ENCODE measurements at places on chromosomes 12 and 14.

DNA sequence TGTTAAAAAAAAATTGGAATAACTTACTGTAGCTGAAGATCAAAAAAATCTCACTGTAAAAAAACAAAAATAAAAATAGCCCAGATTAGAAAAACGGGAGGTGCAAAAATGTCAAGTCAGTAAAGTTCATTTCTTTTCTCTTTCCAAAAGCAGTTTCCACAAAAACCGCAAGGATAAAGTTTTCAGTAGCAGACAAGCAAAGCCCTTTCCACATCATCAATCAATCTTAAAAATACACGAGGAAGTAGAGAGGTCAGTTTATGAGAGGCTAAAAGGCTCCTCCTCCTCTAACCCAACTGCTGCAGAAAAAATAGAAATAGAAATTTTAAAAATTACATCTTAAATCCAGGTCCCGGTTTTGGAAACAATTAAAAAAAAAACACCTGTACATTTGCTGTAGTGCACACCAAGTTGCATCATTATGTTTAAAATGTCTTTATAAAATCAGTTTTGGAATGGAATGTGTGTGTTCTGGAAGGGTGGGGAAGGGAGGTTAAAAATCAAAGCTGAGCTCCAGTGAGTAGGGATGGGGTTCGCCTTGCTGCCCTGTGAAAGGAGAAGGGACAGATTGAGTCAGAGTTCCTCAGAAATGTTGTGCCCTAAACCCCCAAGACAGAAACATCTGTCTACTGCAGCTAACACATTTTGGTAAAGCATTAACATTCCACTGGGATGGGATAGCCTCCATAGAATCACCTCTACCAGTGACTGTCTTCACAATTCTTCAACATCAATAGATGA is 5.8 kb downstream of the HNRNPC start:
- DNase-seq = no peak

DNA sequence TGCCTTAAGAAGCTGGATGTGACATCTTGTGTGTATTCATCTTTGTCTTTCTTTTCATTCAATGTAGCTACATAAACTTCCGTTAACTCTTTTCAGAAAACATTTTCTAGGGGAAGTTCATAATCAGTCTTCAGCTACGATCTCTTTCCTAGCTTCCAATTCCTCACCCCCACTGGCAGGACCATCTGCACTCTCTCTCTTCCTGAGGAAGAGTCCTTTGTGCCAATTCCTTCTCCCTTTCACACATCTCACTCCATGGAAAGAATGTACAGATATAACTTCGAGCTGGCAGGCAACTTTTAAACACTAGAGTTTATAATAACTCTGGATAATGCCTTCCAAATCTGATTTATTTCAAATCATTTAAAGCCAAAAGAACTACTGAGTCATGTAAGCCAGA is 495.7 kb downstream of the GALC start:
- DNase-seq = no peak

DNA sequence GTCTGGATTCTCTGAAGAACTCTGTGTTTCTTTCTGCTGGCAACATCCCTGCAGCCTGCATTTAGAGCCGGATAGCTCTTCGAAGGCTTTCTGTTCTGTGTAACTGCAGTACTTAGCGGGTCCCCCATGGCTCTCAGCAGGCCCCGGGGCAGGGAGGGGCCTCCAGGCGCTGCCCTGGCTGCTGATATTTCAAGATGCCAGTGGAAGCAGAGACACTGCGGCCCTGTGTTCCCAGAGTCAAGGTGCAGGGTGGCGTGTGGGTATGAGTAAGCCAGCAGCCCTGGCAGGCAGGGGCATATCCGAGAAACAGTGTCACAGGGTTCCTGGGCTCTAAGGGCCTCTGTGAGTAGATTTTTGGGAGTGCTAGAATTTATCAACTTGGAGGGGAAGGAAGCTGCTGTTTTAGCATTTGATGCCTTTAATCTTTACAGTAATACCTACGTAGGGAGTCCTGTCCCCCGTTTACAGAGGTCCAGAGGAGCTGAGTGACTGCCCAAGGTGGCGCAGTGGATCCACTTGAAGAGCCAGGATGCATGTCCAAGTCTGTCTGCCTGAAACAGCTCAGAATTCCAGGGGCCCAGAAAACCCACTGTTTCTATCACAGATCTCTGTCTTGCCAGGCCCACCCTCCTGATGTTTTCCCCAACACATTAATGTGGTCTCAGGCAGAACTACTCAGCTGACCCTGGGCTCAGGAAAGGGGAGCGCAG is 16.2 kb downstream of the ESRRB start:
- no peak for DNase-seq

DNA sequence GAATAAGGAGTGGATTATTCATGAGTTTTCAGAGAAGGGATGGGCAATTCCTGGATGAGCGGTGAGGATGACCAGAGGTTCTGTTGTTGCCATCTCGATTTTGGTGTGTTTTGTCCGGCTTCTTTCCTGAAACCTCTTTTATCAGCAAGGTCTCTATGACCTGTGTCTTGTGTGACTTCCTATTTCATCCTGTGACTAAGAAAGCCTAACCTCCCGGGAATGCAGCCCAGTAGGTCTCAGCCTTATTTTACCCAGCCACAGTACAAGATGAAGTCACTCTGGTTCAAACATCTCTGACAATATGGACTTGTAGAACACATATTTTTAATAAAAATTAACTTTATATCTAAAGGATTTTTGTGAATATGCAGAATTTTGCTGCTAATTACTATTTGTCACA is 716.4 kb downstream of the FSCB start:
- no peak for DNase-seq

- DNase-seq = no peak
Measured at GRCh38 chr12:9760699-9761418, at the start of gene CD69. CD69 (minus strand) TSS chr12:9760901; CDS start chr12:9760820, 81 bp downstream.

DNA sequence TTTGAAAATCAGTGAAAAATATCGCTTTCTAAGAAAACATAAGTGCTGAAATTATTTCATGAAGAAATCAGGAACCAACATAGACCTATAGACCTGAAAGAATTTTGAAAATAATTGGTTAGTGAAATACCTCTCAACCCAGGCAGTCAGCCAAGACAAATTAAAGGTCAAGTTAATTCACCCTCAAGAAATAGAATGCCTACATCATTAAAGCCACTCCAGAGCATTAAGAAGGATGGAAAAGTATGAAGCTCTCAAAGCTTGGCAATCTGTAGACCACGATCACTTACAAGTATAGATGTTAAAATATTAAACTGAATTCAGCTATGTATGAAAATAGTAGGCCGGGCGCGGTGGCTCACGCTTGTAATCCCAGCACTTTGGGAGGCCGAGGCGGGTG is 48.3 kb downstream of the SFSWAP start:
- DNase-seq = no peak

GRCh38 chr14:54048736-54049135 is 92.1 kb upstream of the BMP4 start:
- no peak for DNase-seq

DNA sequence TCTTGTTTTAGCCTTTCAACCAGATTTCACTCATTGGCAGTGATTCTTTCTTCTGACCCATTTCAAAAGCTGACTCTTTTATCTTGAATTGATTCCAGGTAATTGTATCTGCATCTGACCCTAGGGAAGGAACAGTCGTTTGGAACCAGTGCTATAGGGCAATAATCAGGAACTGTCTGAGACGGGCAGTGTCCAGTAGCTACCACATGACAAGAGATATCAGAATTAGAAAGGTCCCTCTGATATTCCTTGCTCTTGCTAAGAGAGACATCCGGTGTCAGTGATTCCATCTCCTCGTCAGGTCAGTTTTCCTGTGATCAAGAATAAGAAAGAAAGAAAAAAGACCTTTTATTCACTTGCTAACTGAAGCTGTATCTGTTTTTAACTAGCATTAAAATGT is 47.8 kb upstream of the PDE3A start:
- no peak for DNase-seq

DNA sequence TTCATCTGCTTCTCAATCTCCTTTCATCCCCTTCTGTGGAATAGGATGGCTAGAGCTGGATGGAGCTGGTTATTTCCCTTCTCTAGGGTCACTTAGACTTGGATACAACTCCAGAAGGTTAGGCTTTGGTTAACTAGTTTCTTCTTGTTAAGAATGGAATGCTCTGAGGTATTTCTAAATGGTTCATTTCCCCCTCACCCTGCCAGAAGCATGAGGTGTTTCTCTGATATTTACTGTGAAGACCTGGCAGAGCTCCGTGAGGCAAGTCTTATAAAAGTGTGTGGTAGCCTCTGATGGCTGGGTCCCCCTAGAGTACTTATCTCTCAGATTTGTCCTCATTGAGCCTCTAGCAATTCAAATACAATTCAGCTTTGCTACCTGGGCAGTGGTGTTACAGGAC is 207.9 kb downstream of the SLC16A7 start:
- no peak for DNase-seq

- DNase-seq = no peak
Measured at GRCh38 chr12:75660107-75660530, 148.7 kb upstream of the KRR1 start.

- DNase-seq = no peak
Measured at GRCh38 chr14:68286667-68287066, 467.1 kb downstream of the RAD51B start.

- DNase-seq = no peak
Measured at GRCh38 chr12:12072064-12072760, 1.5 kb downstream of the BCL2L14 start.

DNA sequence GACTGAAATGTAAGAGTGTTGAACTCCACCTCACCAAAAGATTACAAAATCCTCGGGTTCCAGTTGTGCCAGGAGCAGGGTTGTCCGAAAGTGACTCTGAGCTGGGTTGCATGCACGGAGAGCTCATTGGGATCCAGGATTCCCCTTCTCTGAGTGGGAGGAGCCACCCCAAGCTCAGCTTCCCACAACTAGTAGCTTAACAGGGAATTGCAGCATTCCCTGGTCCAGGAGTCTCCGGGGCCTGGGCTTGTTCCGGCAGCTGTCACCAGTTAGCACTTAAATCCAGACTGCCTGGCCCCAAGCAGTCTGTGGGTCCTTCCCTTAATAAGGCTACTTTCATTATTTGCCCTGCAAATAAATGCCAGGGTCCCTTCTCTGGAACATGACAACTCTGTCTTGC is 50.1 kb downstream of the CD9 start:
- DNase-seq = peak; percentile 35

- DNase-seq = no peak
Measured at GRCh38 chr14:92012121-92012748, 27.6 kb downstream of the TRIP11 start.

- DNase-seq = no peak
Measured at GRCh38 chr14:101844219-101844618, 82.7 kb downstream of the PPP2R5C start.

All from right hindlimb (tissue), 1 donor.